ENCODE measurements at places on chromosomes 1 and 21.
A peak's percentile ranks its signal among the peaks of the same experiment; 100 is the strongest.

DNA sequence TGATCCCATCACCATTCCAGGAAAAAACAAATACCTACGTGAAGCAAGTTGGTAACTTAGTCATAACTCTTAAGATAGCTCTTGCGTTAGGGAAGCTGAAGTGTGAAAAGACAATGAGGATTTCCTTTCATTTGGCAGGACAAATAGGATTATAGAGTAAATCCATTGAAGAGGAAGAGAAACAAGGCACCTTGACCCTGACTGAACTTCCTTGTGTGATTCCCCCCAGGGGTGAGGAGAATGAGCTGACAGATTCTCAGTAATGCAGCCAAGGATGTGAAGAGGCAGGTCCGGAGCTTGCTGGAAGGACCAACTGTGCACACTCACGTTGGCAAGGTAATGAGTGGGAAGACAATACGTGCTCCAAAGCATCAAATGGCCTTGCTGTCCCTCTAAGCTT is 55.0 kb upstream of the HMCN1 start:
- DNase-seq, result no peak

DNA sequence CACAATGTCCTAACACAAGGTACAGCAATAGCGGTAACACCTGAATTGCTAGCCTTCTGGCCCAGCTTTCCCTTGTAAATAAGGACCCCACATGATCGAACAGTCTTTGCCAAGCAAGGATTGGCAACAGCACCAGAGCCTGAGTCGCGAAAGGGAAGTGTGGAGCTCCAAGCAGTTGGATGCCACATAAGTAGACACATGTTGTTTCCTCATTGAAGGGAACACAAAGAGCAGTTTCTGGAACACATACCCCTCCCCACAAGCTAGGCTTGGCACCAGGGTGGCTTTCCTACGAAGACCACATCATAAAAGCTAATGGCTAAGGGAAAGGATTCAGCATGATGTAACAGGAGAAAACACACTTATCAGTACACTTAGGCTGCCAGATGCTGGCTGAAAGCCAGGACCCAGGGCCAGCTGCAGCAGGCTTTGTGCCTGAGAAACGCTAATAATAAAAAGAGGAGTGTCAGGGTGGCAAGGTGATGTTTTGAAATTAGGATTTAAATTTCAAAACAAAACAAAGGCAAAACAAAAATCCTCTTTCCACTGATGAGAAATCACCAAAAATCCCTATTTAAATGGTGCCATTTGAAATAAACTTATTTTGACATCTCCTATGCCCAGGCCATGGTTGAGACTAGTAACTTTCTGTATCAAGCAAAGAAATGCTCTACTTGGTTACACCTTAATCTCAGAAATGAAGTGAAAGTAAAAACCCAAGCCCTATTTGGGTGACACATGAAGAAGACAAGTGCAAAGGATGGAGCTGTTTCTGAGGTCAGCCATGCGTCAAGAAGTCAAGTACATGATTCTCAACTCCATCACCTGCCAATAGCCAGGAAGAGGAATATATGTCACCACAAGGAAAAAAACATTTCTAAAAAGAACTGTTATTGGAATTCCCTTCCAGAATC is 11.9 kb upstream of the CPLANE2 start:
- no peak for DNase-seq

DNA sequence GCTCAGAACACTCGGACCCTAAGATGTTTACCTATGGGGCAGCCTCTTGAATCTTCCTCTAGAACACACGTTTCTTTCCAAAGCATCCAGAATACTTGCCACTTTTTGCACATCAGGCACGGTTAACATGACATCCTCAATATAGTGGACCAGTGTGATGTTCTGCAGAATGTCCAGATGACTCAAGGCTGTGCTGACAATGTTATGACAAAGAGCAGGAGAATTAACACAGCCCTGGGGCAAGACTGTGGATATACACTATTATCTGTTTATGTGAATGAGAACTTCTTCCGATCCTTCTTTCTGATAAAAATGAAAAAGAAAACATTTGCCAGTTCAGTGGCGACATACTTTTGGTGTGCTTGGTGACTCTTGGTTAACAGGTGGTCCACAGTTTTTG is 154.3 kb downstream of the PDE4B start:
- no peak for DNase-seq

DNA sequence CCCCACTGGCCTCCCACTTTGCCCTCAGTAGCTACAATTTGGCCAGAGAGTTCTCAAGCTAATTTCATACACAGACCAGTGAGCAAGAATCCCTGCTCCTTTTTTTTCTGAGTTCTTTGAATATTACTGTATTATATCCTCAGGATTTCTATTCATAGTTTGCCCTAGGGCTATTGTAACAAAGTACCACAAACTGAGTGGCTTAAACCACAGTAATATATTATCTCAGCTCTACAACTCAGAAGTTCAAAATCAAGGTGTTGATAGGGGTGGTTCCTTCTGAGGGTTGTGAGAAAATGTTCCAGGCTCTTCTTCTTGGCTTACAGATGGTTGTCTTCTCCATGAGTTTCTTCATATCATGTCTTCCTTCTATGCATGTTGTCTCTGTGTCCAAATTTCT is 289.4 kb upstream of the ESRRG start:
- DNase-seq, result no peak

- DNase-seq, result no peak
Observed at GRCh38 chr1:100028765-100029164, 59.0 kb downstream of the SLC35A3 start.

- DNase-seq, result no peak
Observed at GRCh38 chr1:35539073-35539823, 18.0 kb downstream of the KIAA0319L start.

DNA sequence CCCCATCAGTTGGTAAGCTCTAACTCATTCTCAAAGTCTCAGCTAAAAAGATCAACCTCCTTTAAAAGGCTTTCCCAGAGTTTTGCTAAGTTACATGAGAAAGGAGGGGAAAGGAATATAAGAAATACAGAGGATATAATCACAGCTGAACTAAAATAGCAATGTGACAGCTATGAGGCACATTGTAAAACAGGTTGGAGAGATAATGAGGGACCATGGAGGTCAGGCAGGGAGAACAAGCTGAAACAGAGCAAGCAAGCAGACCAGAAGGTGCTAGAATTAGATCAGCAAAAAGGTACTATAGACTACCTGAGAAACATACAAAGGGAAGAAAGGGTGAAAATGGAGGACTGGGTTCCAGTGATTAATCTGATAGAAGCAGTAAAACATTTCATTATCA is 28.5 kb downstream of the GPATCH2 start:
- DNase-seq, result no peak

DNA sequence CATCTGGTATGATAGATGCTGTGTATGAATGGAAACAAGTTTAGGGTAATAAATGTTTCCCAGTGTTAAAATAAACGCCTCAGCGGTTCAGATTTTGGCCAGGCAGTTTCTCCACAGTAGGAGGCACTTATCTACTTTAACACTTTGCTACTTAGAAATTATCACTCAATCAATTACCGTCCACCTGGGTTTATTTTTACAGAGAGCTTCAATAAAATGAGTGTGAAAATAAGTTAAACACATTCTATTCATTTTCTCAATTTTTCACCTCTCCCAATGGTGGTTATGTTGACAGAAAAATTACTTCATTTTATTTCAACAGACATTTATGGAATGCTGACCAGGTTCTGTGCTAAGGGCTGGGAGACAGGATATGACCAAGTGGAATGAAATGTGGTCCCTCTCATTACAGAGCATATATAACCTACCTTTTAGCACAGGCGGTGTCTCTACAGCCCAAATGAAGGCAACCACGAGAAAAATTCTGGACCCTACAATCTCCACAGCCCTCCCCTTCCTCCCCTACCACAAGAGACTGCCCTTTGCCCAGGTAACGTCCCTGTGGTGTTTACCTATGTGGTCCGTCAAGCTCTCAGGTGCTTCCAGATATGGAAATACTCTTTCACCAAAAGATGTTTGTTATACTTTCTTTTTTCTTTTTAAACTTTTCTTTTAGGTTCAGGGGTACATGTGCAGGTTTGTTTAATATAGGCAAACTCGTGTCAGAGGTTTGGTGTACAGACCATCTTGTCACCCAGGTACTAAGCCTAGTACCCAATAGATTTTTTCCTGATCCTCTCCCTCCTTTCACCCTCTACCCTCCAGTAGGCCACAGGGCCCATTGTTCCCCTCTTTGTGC is 105.5 kb downstream of the HLCS start:
- no peak for DNase-seq

DNA sequence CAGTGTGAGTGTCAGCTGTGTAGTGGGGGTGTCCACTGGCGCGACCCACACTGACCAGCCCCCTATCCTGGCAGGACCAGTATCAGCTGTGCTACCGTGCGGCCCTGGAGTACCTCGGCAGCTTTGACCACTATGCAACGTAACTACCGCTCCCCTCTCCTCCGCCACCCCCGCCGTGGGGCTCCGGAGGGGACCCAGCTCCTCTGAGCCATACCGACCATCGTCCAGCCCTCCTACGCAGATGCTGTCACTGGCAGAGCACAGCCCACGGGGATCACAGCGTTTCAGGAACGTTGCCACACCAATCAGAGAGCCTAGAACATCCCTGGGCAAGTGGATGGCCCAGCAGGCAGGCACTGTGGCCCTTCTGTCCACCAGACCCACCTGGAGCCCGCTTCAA is 28.1 kb upstream of the KDM4A start:
- no peak for DNase-seq

DNA sequence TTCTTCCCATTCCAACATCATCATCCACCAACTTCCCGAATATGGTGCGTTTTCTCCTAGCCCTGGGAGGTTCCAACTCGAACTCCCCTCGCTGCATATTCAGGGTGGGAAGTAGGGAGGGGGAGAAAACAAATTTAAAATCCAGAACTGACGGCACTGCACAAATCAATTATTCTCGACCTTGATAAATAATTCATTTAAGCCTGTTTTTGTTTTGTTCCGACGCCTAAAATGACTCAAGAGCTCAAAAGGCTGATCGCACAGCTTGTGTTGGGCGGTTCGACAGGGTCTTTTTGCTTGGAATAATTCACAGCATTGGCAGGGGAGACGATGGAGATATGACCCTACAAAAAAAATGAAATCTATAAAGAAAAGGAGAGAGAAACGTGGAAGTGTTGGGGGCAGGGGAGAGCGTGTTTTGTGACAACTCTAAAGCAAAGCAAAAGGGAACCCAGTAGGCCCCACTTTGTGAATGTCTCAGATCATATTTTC is 3.1 kb upstream of the BARHL2 start:
- no peak for DNase-seq

- no peak for DNase-seq
Observed at GRCh38 chr1:206921772-206922265, at the start of gene FCMR. Gene FCMR, minus strand, starts transcription at chr1:206921941. Its CDS starts 87 bp downstream, at chr1:206921854.

- no peak for DNase-seq
Observed at GRCh38 chr21:16676391-16676790, 836.5 kb upstream of the CXADR start.

GRCh38 chr1:53548031-53548491 is 88.9 kb downstream of the DMRTB1 start:
- no peak for DNase-seq

DNA sequence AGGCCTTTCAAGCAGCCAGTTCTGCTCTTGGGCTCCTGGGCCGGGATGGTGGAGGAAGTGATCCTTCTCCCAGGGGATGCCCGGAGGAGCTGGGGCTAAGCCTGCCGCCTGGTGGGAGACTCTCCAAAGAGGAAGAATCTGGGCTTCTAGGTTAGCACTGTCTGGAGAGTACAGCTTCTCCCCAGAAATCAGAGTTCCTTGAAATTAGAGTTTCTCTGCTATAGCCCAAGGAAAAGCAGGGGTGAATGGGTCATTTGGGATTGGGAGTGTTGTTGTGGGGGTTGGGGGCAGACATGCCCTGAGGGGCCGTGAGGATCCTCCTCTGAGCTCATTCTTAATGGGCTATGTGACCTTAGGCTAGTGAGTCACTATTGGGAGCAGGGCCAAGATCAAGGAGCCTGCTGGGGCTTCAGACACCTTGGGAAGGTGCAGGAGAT is 6.5 kb downstream of the LGR6 start:
- no peak for DNase-seq

DNA sequence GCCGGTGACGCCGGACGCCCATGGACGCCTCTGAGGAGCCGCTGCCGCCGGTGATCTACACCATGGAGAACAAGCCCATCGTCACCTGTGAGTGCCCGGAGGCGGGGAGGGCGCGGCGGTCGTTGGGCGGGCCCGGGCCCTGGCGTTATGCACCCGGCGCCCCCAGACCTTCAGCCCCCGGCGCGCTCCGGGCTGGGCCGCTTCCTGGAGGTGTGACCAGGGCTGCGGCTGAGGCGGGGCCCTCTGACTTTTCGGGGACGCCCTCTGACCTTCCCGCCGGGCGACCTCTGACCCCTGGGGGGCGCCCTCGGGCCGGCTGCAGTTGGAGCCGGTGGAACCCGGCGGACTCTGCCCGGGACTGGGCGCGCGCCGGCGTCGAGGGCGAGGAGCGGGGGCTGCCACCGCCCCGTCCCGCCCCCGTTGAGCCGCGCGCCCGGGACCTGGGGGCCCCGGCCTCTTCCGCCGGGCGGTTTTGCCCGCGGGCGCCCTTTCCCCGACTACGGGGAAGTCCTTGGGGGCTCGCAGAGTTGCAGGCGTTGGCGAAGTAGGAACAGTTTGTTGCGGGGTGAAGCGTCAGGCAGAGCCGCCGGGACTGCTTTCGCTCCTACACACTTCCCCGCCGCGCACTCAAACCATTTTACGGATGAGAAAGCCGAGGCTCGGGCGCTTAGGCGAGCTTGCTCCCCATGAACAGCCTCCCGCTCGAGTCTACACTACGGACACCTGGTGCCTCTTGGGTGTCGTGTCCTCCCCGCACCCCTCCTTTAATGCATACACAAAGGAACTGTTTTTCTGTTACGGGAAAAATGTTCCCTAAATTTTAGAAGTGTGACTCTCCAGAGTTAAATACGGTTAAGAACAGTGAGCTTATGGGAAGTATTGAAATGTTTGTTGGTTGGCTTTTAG is 618 bp downstream of the TRAPPC10 start:
- peak; percentile 93 for DNase-seq

GRCh38 chr1:41645062-41645461 is 160.6 kb upstream of the EDN2 start:
- DNase-seq, result no peak

DNA sequence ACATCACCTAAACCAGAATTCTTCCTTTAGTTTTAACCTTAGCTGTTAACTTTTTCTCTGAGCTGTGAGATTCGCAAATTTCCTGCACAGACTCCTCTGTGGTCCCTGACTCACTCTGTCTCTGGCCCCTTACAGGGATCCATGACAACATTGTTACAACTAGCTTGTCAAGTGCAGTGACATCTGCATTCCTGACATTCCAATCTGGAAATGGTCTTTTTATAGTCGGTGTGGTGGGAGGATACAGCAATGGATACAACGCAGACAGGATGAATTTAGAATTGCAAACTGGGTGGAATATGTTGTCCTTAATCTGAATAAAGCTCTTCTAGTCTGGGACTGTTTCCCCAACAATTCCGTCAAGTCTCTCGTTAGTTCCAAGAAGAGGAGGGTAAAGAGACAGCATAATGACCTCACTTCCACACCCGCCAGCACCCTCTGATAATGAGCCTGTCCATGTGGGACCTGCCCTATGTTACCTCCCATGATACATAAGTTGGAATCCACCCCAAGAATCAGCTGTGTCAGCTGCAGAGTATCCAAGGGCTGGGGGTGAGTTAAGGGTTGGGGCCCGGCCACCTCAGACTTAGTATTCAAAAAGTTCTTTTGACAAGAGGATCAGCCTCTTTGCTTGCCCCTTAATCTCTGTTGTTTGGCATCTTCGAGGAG is 49.4 kb downstream of the ILDR2 start:
- DNase-seq, result no peak
